ENCODE measurements at places on chromosomes 3 and 15.

- DNase-seq, result no peak
Measured at GRCh38 chr3:93924491-93924890, 49.2 kb downstream of the PROS1 start.

DNA sequence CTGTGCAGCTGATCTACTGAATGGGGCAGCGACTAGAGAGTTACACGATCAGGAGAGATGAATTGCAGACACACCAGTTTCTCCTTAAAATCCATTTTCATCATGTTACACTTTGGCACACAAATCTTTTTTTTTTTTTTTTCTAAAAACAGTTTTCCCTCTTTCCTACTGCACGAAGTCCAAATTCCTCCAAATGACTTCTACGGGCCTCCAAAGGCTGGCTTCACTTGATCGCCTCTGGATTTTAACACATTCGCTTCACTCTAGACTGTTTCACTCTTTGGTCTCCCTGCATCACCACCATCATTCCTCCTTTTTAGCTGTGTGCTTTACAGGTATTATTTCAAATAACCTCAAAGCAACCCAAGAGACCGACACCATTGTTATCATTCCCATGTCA is 268.6 kb downstream of the RORA start:
- no peak for DNase-seq

DNA sequence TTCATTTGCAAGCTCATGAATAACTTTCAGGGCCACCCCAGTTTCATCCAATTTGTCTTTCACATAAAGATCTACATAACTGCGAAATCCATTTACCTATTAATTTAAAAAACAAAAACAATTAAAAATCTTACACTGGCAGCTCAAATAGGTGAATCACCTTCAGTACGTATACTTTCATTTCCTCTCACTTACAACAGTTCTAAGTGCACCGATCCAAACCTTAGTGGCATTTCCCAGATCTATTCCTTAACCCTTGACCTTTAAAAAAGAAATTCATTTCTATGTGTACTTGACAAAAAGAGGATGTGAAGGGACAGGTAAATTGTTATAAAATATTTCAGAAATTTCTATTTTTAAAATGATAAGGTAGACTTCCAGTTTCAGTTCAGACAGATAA is 30.8 kb downstream of the TOP2B start:
- DNase-seq, result no peak

- no peak for DNase-seq
Measured at GRCh38 chr15:77747175-77748077, 114.7 kb upstream of the LINGO1 start.

GRCh38 chr15:51038162-51038973 is 56.3 kb downstream of the TNFAIP8L3 start:
- DNase-seq, result no peak

DNA sequence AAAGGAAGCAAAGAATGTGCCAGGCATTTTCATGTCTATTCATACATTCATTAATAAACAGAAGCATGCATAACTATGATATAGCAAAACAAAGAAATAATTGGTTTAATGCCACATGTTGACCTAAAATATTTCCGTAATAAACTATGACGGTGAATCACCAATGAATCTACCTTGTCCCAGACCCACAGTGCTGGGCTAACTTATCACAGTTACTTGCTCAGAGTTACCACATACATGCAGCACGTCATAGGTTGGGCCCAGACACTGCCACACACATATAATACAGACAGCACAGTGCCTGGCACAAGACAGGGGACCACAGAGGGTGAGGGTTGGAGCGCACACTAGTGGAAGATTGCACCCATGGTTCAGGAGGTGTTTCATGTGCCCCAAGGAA is 86.9 kb downstream of the ATP1B3 start:
- no peak for DNase-seq

DNA sequence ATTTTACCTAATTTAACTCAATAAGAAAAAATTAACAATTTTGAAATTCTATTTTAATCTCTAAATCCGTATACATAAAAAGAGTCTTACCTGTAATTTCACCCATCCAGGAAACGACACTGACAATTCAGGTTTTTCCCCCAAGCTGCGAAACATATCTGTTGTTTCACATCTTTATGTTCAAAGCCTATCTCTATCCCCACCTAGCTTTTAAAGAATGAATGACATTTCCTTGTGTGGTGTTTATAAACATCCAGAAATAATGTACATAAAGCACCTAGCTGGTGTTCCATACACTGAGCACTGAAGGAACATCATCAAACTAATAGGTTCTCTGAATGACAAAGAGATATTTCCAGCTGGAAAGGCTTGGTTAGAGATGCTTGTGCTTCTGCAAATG is 867.8 kb downstream of the SQOR start:
- DNase-seq, result no peak

DNA sequence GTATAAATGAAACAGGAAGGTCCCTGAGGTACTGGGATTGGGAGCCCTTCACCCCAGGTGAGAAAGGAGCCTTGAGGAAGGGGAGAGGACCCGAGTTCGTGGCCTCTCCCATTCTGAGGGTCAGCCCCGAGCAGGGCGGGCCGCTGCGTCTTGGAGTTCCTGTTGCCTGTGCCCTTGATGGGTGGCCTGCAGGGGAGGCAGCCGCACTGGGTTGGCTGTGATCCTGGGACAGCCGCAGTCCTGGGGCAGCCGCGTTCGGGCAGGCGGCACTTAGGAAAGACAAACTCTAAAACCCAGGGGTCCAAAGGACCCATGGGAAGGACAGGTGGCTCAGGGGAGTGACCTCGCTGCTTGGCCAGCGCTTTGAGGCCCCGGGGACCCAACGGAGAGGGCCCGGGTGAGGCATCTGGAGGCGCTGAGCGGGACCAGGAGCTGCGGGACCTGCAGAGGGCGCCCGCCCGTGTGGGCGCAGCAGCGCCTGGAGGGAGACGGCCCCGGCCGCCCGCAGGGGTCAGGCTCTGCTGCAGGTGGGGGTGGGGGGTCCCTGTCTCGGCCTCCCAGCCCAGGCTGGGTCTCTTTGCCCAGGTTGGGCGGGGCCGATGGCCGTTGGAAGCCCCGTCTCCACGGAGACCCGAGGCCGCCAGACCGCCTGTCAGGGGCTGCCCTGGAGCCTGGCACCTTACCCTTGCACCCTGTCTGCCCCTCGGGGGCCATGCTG is 65.1 kb downstream of the HMCES start:
- DNase-seq, result no peak

DNA sequence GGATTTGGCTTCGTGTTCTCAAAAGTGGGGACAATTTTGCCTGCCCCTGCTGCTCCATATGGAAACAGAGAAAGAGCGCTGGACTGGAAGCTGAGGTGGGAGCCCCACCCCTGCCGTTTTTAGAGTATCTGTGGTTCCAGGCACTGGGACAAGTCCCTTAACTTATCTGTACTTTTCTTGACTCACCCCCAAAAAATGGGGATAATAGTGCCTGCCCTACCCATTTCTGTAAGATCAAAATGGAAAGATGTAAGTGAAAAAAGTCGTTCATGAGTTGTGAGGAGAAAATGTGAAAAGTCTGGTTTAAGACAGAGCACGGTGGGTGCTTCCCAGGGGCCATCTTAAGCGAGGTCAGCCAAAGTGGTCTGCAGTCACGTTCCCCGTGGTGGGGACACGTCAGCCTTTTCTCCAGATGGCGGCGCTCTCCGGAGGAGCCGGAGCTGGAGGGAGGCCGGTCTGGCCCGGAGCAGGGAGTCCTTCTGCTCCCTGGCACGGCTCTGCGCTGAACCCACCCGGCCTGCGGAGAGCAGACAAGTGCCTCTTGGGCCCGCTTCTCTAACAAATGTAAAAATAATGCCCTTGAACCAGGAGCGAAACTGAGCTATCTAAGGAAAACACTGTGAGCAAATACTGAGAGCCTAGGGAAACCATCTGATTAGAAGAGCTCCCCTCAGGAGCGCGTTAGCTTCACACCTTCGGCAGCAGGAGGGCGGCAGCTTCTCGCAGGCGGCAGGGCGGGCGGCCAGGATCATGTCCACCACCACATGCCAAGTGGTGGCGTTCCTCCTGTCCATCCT is at the start of gene CLDN18:
CLDN18 (plus strand) TSS at position 690 of the 797 bp plus-strand sequence; CDS start at position 751, 61 bp downstream.
- no peak for DNase-seq

DNA sequence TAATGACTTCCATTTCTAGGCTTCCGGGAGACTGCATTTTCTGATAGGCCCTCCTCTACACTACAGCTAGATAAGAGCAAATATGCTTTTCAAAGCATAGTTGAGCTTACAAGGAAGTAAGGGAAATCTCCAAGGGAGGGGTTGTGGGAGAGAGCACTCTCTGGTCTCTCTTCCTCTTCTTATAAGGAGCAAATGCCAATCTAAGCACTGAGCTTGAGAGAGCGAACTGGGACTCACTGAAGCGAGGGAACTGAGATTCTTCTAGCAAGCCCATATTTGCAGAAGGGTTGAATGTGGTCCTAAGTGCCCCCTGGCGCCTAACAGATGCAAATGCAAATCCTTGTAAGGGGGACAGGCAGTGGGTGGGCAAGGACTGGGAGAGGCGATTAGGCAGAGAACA is 164.8 kb downstream of the ERC2 start:
- DNase-seq, result no peak

- no peak for DNase-seq
Measured at GRCh38 chr3:191345334-191345733, 15.0 kb upstream of the UTS2B start.

GRCh38 chr3:124274051-124274450 is 282.1 kb upstream of the ROPN1 start:
- DNase-seq, result no peak
